Testis (tissue), 5 donors: ENCODE measurements at places on chromosomes 1 and 21. TPM values are rescaled to one million over a fixed set of nuclear protein-coding genes. Genes with fewer than 3 reads are reported as not detected.

GRCh38 chr1:108511764-108512163, 48.1 kb upstream of the EEIG2 start:
- H3K27me3 ChIP-seq = no peaks in the 10 kb centered on the region
- no peak overlapping the region for H3K27ac ChIP-seq
- H3K4me1 ChIP-seq = no peaks in the 10 kb centered on the region
- no peak overlapping the region for H3K4me3 ChIP-seq

- H3K27ac ChIP-seq = no peak overlapping the region
- H3K4me3 ChIP-seq = no peak overlapping the region
- no peak for DNase-seq
- no peaks in the 10 kb centered on the region for H3K27me3 ChIP-seq
- H3K4me1 ChIP-seq = no peaks in the 10 kb centered on the region
Observed at GRCh38 chr1:103230061-103230460, 121.7 kb upstream of the COL11A1 start.

GOLT1A gene
- 1.5 TPM for total RNA-seq

DNA sequence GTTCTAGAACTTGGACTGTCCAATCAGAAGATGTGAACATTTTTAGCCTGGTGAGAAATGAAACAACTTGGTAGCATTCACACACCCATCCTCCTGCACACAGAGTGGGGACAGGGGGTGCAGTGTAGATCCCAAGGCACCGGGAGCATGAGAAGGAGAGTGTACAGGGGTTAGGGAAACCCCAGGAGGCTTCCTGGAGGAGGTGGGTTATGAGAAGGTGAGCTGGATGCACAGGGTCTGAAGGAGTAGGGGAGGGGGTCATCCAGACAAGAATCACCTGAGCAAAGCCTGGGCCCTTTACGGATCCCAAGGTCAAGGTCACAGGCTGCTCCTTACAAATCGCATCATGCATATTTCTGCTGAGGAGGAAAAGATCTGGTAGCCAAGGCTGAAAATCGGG, 117.5 kb upstream of the TMPRSS2 start:
- no peaks in the 10 kb centered on the region for H3K36me3 ChIP-seq
- no peaks in the 10 kb centered on the region for H3K4me1 ChIP-seq
- H3K27me3 ChIP-seq = no peaks in the 10 kb centered on the region
- H3K4me3 ChIP-seq = no peak overlapping the region

C4BPA gene
- total RNA-seq = 0.43 TPM

DNA sequence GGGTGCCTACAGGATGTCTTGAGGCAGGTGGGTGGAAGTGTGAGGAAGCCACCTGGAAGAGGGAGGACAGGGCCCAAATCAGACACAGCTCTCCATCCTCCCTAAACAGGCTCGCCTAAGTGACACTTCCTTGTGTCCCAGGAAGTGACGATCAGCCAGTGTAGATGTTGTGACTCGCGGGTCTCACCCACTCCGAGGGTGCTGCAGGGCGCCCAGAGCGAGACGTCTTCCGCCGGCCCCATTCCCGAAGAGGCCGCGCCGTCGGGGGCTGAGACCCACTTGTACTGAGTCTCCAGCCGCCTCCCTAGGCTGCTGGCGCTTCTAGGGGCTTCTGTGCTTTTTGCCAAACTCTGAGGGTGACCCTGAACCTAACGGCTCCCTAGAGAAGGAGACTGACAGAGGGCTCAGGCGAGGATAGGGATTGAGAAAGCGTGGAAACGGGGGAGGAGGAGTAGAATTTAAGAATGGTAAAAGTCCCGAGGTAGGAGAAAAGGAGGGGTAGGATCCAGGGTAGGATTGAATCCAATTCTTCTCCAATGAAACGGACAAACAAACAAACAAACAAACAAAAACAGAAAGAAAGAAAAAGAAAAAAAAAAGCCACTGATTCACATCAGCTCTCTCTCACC, 543 bp upstream of the MARK1 start:
- peak; percentile 82 for DNase-seq
- H3K36me3 ChIP-seq = no peaks in the 10 kb centered on the region
- peak overlapping the region; percentile 84 for H3K4me3 ChIP-seq
- H3K27me3 ChIP-seq = no peaks in the 10 kb centered on the region
- peak overlapping the region; percentile 91 for H3K27ac ChIP-seq

DNA sequence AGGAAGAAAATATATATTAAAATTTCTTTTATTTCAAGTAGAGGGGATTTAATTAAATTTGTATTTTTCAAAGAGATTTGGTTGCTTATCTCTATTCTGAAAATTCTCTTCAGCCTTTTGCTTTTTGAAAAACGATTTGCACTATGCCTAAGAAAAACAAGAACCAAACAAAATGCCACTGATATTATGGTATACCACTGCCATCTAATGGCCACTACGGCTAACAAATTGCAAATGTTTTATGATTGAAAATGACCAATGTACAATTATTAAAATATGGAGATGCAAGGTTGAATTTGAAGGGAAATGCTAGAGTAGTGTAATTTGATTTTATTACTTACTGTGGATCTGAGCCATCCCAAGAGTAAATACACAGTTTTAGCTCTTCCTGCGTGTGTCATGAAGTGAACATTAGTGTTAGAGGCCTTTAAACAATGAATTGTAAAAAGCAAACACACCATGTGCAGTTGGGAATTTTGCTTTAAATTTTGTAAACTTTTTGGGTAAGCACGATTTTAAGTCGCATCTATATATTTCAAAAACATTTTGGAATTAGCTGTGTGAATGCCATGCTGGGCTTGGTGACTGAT, 137.4 kb upstream of the USP25 start:
- no peaks in the 10 kb centered on the region for H3K4me1 ChIP-seq
- no peak for DNase-seq
- H3K27me3 ChIP-seq = no peaks in the 10 kb centered on the region
- H3K27ac ChIP-seq = no peak overlapping the region

DNA sequence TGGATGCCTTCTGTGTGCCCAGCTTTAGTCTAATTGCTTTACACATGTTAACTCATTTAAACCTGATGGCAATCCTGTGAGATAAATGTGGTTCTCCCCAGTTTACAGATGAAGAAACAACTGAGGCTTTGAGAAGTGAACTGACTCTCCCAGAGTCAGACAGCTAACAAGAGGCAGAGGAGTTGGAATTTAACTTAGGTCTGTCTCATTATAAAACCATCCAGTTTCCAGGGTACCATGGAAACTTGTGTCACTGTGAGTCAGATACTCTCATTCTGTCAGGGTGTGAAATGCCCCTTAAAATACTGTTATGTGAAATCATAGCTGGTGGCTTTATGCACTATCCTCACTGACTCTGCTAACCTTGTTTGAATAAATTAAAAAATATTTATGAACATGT, 206.6 kb downstream of the PBX1 start:
- peaks cover 13% of the 10 kb centered on the region for H3K4me1 ChIP-seq
- no peak overlapping the region for H3K4me3 ChIP-seq
- DNase-seq = no peak
- no peaks in the 10 kb centered on the region for H3K36me3 ChIP-seq
- no peak overlapping the region for H3K27ac ChIP-seq
- H3K27me3 ChIP-seq = no peaks in the 10 kb centered on the region

GRCh38 chr1:232951180-232951579, 769 bp downstream of the NTPCR start:
- H3K27me3 ChIP-seq = no peaks in the 10 kb centered on the region
- peak; percentile 31 for DNase-seq
- H3K4me3 ChIP-seq = peak overlapping the region; percentile 86
- no peaks in the 10 kb centered on the region for H3K4me1 ChIP-seq
- no peak overlapping the region for H3K27ac ChIP-seq
- no peaks in the 10 kb centered on the region for H3K36me3 ChIP-seq

GRCh38 chr1:92848201-92848600, 16.4 kb downstream of the RPL5 start:
- H3K4me3 ChIP-seq = no peak overlapping the region
- H3K4me1 ChIP-seq = no peaks in the 10 kb centered on the region
- no peak overlapping the region for H3K27ac ChIP-seq

DNA sequence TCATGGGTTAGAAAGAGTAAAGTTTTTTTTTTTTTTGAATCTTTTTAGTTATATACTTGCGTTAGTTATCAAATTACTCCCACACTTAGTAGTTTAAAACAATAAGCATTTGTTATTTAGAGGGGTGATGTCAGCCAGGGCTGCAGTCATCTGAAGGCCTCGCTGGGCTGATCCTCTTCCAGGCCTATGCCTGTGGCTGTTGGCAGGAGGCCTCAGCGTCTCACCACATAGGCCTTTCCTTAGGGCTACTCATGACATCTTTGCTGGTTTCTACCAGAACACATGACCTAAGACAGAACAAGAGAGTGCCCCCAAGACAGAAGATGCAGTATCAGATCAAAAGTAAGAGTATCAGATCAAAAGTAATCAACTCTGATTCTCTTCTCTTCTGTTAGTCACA, 167.4 kb downstream of the HHAT start:
- no peak overlapping the region for H3K27ac ChIP-seq
- no peaks in the 10 kb centered on the region for H3K36me3 ChIP-seq
- peak; percentile 80 for DNase-seq
- H3K4me1 ChIP-seq = no peaks in the 10 kb centered on the region
- no peak overlapping the region for H3K4me3 ChIP-seq

PSRC1 gene
- 48.9 TPM for total RNA-seq

DNA sequence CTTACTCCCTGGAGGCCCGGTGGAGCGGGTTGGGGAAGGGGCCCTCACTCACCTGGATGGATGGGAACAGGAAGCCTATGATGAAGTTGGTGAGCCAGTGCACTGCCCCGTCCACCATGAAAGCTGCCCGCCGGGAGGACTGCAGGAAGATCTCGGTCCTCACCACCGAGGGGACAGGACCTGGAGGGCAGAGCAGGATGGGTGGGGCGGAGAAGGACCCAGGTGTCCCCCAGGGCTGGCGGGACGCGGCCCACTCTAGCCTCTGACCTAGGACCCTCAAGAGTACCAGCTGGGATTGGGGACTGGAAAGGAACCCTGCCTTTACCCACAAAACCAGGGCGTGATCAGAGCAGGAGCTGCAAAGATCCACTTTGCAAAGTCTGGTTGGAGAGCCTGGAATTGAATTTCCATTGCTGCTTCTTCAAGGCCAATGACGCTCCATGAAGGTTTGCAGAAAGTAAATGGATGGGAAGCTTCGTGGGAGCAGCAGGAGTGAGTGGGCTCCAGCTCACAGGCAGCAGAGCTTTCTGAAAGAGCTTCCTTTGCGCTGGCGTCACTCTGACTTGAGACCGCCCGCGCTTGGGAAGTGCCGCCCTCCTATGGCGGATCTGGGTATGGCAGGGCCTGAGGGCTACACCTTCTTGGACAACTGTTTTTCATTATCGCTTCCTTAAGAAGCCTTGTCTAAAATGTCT, 21.4 kb downstream of the SLC2A7 start:
- no peaks in the 10 kb centered on the region for H3K36me3 ChIP-seq
- no peak overlapping the region for H3K4me3 ChIP-seq
- no peaks in the 10 kb centered on the region for H3K27me3 ChIP-seq
- H3K4me1 ChIP-seq = no peaks in the 10 kb centered on the region
- H3K27ac ChIP-seq = no peak overlapping the region

GRCh38 chr1:24317956-24318614, 1.1 kb upstream of the GRHL3 start:
- peaks cover 7% of the 10 kb centered on the region for H3K4me1 ChIP-seq
- DNase-seq = no peak
- no peaks in the 10 kb centered on the region for H3K36me3 ChIP-seq
- H3K27ac ChIP-seq = no peak overlapping the region

VHLL gene
- total RNA-seq = 1.7 TPM

GRCh38 chr21:43343992-43344886, 82.7 kb downstream of the SIK1 start:
- no peak overlapping the region for H3K4me3 ChIP-seq
- DNase-seq = no peak
- H3K36me3 ChIP-seq = no peaks in the 10 kb centered on the region
- H3K27ac ChIP-seq = no peak overlapping the region
- no peaks in the 10 kb centered on the region for H3K27me3 ChIP-seq

GRCh38 chr1:59308839-59309238, 11.9 kb downstream of the FGGY start:
- no peak overlapping the region for H3K27ac ChIP-seq
- DNase-seq = no peak

- no peak overlapping the region for H3K4me3 ChIP-seq
- H3K27ac ChIP-seq = no peak overlapping the region
- H3K27me3 ChIP-seq = no peaks in the 10 kb centered on the region
Observed at GRCh38 chr1:197553281-197553680, 222.0 kb downstream of the DENND1B start.

GRCh38 chr1:53025769-53026112, 36.3 kb upstream of the PODN start:
- peaks cover 10% of the 10 kb centered on the region for H3K4me1 ChIP-seq
- H3K36me3 ChIP-seq = no peaks in the 10 kb centered on the region
- no peak overlapping the region for H3K27ac ChIP-seq

- H3K36me3 ChIP-seq = no peaks in the 10 kb centered on the region
- no peak overlapping the region for H3K27ac ChIP-seq
- no peak overlapping the region for H3K4me3 ChIP-seq
- no peaks in the 10 kb centered on the region for H3K27me3 ChIP-seq
- DNase-seq = no peak
Observed at GRCh38 chr1:66468722-66469121, 65.2 kb upstream of the SGIP1 start.

FALEC gene
- total RNA-seq = not detected

- no peak overlapping the region for H3K27ac ChIP-seq
- peaks cover 16% of the 10 kb centered on the region for H3K4me1 ChIP-seq
- no peaks in the 10 kb centered on the region for H3K27me3 ChIP-seq
- H3K4me3 ChIP-seq = no peak overlapping the region
- DNase-seq = no peak
Observed at GRCh38 chr1:6261615-6261995, 707 bp upstream of the GPR153 start.

DNA sequence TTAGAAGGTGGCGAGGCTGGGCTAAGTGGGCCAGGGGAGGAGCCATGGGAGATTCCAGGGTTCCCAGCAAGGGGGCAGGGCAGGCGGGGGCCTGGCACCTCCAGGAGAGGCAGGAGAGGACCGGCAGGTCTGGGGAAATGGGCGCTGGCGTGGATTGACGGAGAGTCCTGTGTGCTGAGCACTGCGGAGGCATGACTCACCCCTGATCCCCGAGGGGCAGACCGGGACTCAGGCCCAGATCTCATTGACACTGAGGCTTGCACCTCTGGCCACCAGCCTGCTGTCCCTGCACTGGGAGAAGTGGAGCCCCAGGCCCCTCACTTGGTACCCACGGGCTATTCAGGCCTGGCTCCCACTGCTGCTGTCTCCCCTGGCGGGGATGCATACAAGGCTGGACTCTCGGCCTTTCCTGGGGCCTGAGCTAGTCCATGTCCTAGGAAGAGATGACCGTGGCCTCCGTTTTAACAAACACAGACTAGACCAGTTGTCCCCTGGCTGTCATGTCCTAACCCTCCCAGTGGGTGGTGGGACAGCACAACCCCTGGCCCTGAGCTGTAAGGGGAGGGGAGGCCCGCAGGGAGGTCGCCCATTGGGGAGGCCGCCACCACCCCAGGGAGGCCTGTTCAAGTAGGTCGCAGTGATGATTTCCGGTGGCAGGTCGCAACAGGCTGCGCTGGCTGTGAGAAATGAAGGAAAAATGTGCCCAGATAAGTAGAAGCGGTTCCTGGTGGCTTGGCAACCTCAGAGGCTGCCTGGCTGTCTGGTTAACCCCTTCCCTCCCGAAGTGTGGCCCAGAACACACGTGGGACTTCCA, 39.7 kb downstream of the RIPK4 start:
- no peak overlapping the region for H3K27ac ChIP-seq
- DNase-seq = no peak
- no peaks in the 10 kb centered on the region for H3K27me3 ChIP-seq

GRCh38 chr1:5386371-5386770, 605.9 kb downstream of the NPHP4 start:
- no peak overlapping the region for H3K27ac ChIP-seq
- H3K36me3 ChIP-seq = no peaks in the 10 kb centered on the region
- H3K27me3 ChIP-seq = no peaks in the 10 kb centered on the region
- no peak for DNase-seq
- H3K4me1 ChIP-seq = no peaks in the 10 kb centered on the region
- no peak overlapping the region for H3K4me3 ChIP-seq
